ENCODE measurements at places on chromosomes 5 and 9.

DNA sequence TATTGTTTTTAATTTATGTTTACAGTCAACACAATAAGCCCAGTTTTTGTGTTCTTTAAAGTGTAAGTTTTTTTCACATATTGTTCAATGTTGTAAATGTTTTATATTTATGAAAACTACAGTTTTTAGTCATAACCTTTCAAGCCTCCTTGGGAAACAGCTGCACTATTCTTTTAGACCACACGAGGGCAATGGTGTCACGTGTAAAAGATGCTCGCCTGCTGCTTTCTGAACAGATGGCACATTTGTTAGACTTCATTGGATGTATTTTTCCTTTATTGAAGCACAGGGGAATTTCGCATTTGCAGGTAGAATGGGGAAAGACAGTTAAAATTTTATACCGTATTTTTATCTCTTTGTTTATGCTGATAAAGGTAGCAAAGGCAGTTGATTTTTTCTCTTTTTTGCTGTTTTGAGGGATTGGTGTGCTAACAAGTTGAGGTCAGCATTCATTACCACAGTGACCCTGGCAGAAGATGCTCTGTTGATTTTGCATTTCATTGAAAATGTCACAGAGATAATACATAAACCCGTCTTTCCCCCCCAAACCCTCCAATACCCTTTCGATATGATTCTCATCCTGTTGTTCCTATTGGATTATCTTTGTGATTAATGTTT lies 59.0 kb downstream of the MAT2B start:
- peak; percentile 39 for DNase-seq

DNA sequence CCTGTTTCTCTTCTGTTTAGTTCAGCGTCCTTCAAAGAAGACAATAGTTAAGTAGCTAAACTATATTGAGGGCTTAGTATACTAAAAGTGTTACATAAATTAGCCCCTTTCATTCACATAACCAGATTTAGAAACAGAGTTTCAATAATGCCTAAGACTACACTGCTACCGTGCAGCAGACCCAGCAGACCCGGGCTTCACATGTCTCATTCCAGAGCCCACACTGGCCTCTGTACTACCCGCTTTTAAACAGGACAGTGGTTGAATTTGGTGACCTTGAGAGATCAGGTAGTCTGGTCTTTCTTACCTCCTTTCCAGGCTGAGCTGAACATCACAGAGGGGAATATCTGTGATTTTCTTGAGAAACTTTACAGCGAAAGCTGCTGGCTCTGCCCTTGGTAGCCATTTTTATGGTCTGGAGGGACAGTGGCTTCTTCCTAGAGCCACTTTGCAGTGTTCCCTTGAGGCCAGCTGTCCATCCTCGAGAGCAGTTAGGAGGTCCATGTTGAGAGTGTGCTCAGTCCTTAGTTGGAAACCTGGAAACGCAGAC lies 56.5 kb downstream of the SLC22A5 start:
- DNase-seq: no peak

DNA sequence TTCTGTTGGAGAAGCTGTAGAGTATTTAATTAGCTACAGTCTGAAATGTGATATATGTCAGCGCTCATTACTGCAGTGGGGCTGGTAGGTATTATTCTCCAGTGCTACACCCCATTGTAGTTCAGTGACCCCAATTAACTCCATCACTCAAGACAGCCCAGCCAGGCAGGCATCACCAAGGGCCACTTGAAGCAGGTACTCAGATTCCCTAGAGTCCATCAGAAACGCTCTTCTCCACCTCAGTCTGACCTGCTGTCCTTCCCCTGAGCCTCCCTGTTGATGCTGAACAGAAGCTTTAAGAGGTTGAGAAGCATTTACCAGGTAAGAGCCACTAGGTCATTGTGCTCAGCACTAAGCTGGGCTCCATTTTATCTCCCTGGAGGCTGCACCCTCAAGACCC lies 71.8 kb downstream of the GALNT10 start:
- DNase-seq: no peak

DNA sequence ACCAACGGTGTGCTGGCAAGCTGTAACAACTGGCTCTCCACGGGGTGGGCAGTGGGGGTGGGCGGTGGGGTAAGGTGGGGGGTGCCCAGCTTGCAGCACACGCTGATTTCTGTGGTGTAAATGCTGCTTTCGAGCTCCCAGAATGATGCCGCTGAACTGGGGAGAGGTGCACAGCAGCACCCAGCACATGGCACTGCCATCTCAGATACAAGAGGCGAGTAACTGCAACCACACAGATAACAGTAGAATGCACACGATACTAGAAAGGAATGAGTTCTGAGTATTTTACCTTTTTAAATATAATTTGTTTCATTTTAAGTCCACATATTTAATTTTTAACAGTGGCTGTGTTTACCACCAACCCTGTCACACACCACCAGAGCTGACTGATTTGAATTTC lies 87.9 kb downstream of the SEMA4D start:
- DNase-seq: no peak

DNA sequence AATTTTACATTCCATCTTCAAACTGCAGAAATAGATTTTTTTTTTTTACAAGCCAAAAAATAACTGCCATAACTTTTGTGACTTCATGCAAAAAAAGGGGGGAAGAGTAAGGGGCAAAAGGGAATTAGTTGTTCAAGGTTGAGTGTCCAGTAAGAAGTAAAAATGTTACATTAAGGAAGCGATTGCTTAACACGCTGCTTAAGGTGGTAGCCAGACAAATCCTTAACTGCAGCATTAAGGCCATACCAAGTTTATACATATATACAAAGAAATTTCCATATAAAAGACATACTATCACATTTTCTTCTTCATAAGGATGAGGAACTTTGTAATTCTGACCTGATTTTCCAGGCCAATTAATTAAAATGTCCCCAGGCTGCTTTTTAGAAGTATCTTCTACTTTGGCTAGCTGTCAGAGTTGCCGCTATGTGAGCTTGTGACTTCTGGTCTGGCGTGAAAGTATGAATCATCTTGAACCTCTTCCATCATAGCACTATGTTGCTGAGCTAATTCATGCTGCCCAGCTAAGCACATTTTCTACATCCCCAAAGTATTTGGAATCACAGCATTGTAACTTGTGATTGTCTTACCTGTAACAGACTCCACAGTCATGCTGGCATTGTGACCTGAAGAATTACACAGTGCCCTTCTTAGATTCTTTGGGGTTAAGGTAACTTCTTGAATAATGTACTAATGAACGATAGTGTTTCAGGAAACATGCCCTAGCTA lies 40.0 kb downstream of the G3BP1 start:
- DNase-seq: no peak

DNA sequence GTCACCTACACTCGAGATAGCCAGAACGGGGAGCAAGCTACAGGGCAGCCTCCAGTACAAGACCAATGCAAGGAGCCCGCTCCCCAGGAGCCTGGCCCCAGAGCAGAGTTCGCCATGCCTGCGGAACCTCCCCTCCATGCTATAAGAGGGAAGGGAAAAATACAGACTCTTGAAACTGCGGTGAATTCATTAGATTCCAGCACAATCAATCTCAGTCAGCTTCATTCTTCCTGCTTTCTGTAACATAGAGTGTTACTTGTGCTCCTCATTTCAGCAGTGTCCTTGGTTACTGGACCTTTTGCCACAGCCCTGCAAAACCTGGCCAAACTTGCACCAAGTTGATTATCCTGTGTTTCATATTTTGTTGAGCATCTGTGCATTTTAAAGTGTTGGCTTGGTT lies 22.2 kb upstream of the CREBRF start:
- DNase-seq: no peak

DNA sequence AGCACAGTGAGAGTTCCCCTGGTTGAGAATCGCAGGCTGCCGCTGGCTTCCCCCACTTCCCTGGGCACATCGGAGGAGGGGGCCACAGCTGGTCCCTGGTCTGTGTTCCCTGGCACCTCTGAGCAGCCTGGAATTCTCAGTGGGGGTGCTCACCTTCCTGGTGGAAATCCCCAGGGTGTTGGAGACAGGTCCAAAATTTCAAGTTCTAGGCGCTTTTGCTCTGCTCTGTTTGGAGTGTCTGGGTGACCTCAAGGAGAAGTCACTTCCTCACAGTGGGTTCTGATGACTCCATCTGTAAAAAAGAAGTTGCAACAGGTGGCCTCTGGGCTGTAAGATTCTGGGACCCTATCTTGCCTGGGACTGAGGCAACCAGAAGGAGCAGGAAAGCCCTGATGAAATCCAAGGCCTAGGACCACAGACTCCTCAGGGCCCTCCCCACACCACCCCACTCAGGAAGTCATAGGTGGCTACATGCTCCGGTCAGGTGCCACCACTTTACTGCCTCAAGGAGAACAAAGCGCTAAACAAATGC lies at the start of gene TRAF1:
Gene TRAF1, minus strand, starts transcription at position 400 of the 532 bp plus-strand sequence. CDS start 721 bp downstream, outside the sequence.
- no peak for DNase-seq

- no peak for DNase-seq
These were observed 50.2 kb downstream of the TIMD4 start for GRCh38 chr5:156912869-156913268.

DNA sequence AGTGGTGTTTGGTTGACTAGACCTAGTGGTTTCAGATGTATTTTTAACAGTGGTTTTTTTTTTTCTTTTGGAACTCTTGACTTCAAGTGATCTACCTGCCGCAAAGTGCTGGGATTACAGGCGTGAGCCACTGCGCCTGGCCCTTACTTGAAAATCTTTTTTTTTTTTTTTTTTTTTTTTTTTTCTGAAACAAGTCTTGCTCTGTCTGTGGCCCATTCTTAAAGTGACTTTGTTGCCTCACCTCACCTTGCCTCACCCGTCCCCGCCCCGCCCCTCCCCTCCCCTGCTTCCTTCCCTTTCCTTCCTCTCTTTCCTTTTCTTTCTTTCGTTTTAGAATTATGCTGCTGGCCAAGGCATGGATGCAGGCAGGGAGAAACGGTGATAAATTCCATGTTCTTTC lies 26.0 kb downstream of the GPBP1 start:
- DNase-seq: no peak

- peak; percentile 6 for DNase-seq
These were observed 764 bp downstream of the ANKRA2 start for GRCh38 chr5:73564675-73565074.
